Stimulated activated CD8-positive, alpha-beta memory T cell treated with anti-CD3 and anti-CD28 coated beads, Interleukin-4, amount 100 ng/mL, for 1 hour (primary cell): ENCODE measurements at places on chromosomes 5 and 9.

GRCh38 chr5:174984863-174985262, 260.5 kb downstream of the MSX2 start:
- DNase-seq = no peak

GRCh38 chr5:13910201-13910600, 34.3 kb downstream of the DNAH5 start:
- no peak for DNase-seq

DNA sequence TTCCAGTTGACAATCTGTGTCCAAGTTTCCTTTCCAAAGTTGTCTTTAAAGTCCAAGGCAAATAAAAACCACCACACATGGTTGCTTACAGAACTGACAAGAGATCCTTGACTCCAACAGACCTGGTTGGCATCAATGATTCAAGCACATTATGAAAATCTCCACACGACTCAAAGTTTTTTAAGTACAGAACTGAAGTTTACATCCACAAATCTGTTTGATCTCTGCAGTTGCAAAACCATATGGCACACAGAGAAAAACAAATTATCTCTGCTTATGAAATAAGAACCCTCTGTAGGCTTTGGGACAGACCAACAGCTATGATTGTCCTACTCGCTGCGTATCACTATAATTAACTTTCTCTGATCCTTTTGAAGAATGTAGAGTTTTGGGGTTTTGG, 60.8 kb downstream of the MLLT3 start:
- DNase-seq = no peak

GRCh38 chr5:178612299-178612698, 14.6 kb downstream of the CLK4 start:
- DNase-seq = no peak

DNA sequence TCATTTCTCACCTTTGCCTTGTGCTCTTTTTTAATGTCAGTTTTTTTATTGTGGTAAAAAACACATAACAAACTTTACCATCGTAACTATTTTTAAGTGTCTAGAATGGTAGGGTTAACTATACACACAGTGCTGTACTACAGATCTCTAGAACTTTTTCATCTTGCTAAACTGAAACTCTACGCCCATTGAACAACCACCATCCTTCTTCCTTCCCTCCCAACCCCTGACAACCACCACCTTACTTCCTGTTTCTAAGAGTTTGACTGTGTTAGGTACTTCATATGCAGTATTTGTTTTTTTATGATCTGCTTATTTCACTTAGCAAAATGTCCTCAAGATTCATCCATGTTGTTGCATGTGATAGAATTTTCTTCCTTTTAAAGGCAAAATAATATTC, 54.9 kb downstream of the PSAT1 start:
- DNase-seq = no peak

GRCh38 chr5:17918373-17919104, 284.3 kb downstream of the TAF11L14 start:
- no peak for DNase-seq

DNA sequence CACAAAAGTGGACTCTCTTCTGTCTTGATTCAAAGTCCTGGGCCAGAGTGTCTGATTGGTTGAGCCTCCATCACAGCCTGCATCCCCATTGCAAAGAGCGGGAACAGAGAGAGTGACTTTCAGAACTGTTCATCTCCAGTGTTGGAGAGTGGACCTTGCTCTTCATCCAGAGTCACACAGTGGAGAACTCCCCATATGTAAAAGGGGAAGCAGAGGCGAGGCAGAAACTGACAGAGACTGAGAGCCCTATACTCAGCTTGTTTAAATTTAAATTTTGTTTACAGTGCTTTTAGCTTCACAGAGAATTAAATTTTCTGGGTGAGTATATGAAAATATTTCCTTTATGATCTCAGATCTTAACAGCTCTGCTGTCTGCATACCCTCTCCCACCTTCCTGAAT, 70.0 kb upstream of the SSBP2 start:
- no peak for DNase-seq

DNA sequence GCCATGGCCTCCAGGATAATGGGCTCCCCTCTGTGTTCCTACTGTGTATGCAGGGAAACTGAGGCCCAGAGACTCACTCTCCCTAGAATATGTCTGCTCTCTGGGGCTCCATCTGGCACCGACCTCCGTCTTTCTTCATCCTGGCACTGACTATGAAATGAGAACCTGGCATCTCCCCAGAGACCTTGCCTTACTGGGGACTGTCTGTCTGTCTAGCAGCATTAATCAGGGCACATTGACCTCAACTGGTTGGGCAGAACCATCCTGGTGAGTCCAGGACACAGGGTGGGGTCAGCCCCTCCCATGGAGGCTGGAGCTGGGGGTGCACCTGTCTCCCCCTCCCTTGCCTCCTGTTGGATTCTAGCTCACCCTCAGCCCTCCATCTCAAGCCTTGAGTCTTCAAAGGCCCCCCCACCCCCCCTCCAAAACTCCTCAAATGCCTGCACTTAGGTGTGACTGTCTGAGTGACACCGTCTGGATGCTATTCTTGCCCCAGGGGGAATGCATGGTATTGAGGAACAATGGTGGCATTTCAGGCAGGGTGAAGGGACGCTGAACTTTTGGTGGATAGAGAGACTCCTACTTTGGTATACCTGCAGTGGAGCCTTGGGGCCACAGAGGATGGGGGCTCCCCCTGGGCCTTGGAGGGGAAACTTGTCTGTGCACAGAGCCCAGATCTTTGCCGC, 12.8 kb upstream of the PITX1 start:
- no peak for DNase-seq

DNA sequence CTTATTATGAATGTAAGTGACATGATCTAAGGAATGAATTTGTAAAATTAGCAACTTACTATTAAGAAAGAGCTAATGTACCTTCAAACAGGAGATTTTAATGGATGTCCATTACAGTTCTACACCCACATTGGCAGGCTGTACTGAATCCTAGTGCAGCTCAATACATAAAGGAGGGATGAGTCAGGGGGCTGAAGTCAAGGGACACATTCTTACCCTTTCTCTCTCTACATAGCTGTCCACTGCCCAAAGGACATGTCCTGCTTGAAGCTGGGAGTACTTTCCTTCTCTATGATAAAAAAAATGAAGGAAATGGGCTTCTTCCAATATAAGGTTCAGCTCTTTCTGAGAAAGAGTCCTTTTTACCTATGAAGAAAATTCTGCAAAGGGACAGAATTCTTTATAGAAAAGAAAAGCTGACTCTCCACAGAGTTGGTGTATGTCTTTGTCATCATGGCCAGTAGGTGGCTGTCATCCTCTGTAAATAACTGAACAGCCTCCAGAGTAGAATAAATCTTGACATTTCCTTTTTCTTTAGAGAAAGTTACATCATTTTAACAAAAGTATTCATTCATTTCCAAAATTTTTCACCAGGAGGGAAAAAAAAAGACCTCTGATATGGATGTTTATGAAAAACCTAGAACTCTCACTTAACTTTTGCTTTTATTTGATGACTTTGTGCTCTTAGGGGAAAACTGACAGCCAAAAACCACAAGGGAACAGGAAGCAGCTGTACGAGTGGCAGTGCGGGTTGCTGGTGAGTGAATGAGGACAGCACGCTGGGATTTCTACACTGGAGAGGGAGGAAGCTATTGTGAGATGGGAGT, 13.1 kb upstream of the IFNA14 start:
- DNase-seq = no peak

GRCh38 chr9:5805478-5805877, 27.4 kb downstream of the ERMP1 start:
- no peak for DNase-seq

DNA sequence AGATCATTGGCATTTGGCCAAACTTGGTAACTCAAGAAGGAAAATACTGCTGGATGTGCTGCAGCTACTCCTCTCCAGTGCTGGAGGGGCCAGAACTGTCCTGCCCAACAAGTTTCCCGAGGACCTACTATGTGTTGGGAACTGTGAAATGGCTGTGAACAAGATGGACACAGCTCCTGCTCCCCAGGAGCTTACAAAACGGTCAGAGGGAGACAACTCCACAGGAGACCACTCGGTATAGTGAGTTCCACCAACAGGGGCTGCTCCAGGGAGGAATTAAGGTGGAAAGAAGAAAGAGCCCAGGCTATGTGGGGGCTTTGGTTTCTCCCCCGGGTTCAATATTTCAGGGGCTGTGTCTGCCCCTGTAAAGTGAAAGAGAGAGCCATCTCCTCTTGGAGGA, 78.8 kb downstream of the GNA14 start:
- DNase-seq = no peak

DNA sequence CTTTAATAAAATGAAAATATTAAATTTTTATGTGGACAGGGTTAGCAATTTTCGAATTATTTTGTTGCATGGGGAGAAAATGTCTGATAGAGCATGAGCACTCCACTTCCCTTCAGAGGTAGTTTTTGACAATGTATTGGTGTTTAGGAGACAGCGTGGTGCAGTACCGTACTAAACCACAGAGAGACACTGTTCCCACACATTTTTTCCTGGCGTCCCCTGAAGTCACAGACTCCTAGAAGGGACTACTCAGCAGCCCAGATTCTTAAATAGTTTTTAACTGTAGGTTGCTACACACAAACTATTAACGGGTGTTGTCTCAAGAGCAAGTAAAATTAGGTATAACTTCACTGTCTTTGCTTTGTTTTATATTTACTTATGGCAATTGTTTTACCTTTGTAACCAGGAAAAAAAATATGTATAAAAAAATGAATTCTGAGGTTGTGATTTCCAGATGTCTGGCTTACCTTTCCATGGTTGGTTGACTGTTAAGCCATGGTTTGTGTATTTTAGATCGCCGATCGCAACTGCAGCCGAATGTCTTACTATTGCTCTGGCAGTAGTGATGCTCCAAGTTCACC, 171.2 kb downstream of the DOCK8 start:
- DNase-seq = no peak

DNA sequence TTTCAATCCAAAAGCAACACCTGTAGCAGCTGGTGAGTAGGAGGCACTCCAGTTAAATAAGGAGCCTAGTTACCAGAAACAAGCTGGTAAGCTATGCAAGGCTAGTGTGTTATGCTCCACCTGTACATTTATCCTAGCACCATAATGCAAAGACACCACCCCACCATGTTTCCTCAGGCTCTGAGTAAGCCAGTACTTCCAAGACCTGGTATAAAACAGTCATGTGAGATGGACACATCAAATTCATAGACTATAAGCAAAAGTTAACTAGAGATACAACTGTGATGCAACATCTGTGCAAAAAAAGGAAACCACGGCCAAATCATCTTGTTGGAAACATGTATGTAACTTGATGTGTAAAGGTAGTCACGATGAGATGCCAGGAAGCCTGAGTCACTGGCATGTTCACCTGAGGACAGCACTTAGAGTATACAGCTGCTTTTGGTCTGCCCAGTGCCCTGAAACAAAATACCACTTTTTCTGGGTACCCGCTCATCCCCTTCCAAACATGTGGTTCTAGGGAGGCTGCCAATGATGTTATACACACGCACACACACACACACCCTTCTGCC, 66.1 kb downstream of the CDK5RAP2 start:
- DNase-seq = no peak

DNA sequence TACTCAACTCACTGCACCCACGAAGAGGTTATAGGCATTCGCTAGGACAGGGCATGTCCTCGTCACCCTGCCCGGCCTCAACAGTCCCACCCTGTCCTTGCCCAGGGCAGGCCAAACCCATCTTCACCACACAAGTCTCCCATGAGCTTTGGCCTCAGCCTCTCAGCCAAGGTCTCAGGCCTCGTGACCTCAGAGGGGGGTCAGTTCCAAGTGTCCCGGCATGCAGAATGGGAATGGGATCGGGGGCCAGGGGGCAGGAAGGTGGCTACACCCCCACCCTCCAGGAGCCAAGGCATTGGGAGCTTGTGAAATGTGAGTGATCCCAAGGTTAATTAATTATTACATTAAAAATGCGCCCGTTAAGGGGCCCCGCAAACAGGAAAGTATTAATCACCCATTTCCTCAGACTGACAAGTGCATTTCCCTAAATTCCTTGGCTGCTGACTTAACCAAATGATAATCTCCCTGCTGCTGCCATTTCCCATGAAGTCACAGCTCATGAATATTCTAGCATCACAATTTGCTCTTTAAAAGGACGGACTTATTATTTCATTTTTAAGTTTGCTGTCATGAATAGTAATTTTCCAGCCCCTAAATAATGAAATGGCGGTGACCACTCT, 8.0 kb upstream of the UBAC1 start:
- no peak for DNase-seq

DNA sequence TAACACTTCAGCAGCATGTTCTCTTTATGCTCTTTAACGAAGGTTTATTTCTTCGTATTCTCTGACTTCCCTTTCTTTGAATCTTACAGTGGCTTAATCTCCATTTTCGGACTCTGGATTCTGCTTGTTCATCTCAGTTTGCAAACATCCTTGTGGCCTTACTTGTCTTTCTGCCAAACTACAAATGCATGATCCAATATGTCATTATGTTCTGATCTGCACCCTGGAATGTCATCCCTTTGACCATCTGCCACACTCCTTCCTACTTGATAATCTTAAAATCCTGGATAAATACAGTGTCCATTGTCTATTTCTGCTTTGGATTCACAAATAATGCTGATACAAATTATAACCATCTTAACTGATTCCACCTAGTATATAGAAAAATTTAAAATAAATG, 499.2 kb downstream of the CDH18 start:
- no peak for DNase-seq

GRCh38 chr9:130714586-130715110, 21.1 kb downstream of the EXOSC2 start:
- no peak for DNase-seq

- no peak for DNase-seq
These were observed 39.4 kb upstream of the RPL26L1 start for GRCh38 chr5:172919525-172920446.

GRCh38 chr9:133523106-133523505, 1.7 kb downstream of the MYMK start:
- no peak for DNase-seq

DNA sequence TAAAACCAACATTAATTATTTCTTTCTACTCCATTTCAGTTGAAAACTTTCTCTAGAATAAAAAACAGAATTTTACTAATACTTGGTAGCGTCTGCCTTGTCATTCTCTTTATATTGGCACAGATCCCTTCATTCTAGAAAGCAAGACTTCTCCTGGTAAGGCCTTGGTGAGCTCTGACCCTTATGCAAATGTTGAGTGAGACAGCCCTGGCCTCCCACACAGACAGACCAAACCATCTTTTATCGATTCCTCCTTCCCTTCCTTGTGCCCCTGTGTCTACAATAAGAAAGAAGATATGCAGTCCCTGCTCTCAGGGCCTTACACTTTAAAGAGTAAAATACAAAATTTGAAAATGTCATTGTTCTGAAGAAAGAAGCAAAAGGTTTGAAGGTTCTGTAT, 262.2 kb downstream of the EFNA5 start:
- DNase-seq = no peak

- DNase-seq = no peak
These were observed 306.7 kb upstream of the BRINP1 start for GRCh38 chr9:119675951-119676350.

GRCh38 chr9:116817762-116818161, 130.7 kb downstream of the TRIM32 start:
- DNase-seq = no peak

DNA sequence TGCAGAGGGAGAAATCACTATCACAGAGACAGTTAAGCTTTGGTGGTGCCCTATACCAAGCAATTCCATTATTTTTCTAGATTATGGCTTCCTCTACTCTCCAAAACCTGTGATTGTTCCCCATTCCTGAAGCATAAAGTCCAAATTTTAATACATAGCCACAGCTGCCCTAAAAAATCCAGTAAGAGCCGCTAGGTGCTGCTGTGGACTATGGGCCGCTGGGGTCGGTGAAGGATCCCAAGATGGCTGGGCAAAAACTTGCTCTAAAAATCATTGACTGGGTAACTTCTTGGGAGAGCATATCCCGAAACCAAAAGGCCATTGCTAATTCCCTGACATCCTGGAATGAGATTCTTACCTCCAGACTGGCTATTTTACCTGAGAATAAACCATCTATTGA, 245.3 kb downstream of the NFIB start:
- no peak for DNase-seq

- no peak for DNase-seq
These were observed 20.5 kb downstream of the EQTN start for GRCh38 chr9:27276193-27277030.
